ENCODE measurements at places on chromosomes 1 and 21.
A peak's percentile ranks its signal among the peaks of the same experiment; 100 is the strongest.

DNA sequence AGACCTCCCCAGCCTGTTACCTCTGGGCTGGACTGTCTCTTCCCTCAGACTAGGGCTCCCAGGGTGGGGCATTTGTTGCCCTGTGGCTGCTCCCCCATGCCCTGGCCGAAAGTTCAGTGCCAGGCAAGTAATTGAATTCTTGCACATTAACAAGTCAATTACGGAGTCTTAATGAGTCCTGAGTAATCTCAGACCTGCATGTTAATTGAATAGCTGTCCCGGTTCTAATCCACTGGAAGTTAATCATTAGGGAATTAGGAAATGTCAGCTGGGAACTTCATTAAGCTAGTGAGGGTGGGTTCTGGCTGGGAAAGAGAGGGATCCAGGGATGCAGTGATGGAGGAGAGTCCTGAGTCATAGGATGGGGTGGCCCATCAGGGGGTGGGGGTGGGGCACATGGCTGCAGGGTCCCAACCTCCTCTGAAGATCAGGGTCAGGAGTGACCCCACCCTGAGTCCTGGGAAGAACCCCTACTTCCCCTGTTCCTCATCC lies 47.1 kb upstream of the CSF3R start:
- DNase-seq, result no peak

GRCh38 chr21:42534421-42535378 lies 21.0 kb downstream of the SLC37A1 start:
- no peak for DNase-seq

DNA sequence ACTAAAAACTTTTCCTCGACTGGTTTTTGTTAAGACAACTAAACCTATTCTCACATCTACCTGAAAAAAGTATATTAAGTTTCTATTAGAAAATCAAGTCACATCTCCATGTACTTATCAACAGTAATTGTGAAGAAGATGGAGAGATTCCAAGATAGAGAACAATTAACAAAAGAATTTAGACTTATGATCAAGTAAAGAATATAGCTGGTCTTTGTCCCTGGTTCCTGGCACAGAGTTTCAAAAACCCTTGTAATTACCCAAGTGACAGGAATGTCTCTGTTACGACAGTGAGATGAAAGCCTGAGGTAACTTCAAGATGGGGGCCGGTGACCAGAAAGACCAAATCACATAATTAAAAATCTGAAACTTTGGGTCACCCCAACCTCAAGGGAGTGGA lies 91.6 kb downstream of the ASH1L start:
- no peak for DNase-seq

- peak; percentile 36 for DNase-seq
These were observed 36.3 kb downstream of the DHCR24 start for GRCh38 chr1:54850737-54851136.

- no peak for DNase-seq
These were observed 80.3 kb downstream of the RGL1 start for GRCh38 chr1:183885142-183885735.

GRCh38 chr1:221897321-221897721 lies 155.4 kb upstream of the DUSP10 start:
- peak; percentile 24 for DNase-seq

DNA sequence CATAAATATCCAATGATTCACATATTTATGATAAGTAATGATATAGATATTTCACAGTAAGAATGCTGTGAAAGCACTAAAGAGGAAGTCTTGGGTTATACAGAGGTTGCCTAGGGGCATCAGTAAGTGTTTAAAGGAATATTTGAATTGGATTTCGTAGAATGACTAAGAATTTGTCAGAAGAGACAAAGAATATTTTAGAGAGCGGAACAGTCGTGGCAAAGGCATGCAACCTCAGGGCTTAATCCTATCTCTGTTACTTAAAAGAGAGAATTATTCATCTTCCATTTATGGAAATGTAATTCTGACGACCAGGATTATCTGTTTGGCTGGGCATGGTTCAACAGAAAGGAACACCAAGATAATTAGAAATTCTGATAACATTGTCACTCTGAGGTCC lies 171.9 kb upstream of the NR5A2 start:
- no peak for DNase-seq

- DNase-seq, result no peak
These were observed 104.1 kb downstream of the DTL start for GRCh38 chr1:212139526-212140135.

DNA sequence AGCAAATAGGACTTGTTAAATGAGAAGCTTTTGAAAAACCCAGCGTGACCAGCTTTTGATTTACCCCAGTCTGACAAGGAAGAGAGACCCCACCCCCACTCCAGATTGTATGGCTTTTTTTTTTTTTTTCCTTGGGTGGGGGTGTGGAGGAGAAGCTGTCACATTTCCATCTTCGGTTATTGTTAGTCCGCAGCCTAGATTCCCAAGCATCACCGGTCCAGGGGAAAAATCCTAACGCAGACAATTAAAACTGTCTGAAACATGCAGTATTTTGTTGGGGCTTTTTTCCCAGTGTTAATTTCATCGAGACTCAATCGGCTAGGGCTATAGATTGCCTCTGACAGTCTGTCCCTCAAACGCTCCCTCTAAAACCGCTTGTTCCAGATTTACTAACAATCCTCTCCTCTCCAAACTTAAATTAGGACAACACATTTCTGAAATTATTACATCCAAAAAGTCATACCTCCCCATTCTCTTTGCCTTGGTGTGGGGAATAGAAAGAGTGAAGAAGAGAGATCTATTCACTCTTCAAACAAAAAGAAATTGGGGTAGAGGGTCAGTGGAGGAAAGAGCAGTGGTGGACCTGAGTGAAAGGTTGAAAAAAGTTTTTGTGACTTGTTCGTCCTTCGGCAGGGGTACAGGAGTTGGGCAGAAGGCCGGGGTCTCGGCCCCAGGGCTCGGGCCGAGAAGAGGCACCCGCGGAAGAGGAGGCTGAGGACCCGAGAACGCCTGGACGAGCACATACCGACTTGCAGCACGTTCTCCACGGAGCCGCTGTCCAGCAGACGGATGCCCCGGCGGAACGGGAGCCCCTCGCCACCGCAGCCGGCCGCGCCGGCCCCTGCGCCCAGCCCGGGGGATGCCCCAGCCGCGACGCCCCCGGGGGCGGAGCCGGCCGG lies 1.1 kb downstream of the ZSWIM5 start:
- DNase-seq, result peak; percentile 49

DNA sequence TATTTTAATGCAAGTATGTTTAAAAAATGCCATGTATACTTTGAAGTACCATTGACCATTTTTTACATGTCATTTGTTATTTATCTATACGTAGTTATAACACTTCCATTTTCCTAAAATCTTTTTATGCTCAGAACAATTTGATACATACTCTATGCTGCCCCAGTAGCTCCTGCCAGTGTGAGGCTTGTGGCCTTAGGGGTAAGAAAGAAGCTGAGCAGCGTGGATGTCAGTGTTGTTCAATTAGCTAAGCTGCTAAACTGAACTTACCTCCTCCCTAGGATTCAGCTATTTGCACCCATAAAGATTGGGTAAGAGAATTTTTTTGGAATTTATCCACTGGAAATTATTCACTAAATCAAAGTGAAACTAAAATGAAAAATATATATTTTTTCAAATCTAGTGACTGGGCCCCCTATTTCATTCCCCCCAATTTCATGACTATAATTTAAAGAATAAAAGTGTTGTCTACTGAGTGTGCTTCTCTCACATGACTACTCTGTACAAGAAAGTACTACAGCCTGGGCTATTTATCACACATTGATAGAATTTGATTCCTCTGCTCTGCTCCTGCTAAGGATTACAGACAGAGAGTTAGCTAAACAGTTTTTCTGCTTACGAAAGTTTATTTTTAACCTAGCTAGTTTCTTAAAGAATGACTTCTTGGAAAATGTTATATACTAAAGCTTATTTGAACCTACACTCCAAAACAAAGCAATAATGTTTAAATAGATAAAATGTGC lies 1030.3 kb upstream of the ADGRL4 start:
- DNase-seq, result no peak

DNA sequence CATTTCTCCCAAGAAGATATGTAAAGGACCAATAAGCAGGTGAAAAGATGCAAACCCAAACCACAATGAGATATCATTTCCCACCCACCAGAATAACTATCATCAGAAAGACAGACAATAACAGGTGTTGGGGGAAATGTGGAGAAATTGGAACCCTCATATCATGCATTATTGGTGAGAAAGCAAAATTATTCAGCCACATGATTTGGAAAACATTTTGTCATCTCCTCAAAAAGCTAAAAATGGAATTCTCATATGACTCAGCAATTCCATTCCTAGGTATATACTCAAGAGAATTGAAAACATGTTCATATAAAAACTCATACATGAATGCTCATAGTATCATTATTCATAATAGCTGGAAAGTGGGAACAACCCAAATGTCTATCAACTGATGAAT lies 25.1 kb upstream of the RNF186 start:
- DNase-seq, result no peak

GRCh38 chr1:3002349-3003038 lies 18.8 kb upstream of the ACTRT2 start:
- DNase-seq, result no peak

DNA sequence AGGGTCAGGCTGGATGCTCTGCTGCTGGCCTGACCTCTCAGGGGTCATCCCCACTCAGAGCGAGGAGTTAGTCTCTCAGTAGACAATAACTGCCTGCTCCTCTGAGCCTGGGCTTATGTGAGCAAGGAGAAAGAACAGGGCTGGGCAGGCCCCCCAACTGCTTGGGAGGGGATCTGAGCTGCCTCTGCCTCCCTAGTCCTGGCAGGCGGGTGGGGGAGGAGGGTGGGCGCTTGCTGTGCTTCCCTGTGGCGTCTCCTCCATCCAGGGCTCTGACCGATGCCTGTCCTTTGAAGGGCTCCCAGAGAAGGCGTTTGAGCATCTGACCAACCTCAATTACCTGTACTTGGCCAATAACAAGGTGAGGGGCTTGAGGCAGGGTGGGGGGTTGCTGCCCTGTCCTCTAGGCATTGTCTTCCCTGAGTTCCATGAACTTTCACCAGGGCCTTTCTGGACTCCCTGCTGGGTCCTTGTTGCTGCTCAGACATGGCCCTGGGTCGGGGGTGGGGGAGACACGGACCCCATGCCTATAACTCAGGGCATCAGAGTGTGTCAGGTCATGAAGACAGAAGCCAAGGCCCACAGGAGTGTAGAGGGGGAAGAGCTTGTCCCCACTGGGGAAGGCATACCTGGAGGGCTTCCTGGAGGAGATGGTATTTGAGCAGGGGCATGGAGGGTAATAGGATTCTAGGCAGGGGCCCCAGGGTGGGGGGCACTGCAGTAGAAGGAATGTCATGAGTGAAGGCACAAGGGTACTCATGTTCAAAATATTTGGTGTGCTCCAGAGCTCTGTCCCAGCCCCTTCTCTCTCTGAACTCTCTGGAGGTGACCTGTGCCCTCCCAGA lies 12.5 kb downstream of the PODN start:
- no peak for DNase-seq

- DNase-seq, result no peak
These were observed 5.7 kb downstream of the TEX38 start for GRCh38 chr1:46677339-46677738.

DNA sequence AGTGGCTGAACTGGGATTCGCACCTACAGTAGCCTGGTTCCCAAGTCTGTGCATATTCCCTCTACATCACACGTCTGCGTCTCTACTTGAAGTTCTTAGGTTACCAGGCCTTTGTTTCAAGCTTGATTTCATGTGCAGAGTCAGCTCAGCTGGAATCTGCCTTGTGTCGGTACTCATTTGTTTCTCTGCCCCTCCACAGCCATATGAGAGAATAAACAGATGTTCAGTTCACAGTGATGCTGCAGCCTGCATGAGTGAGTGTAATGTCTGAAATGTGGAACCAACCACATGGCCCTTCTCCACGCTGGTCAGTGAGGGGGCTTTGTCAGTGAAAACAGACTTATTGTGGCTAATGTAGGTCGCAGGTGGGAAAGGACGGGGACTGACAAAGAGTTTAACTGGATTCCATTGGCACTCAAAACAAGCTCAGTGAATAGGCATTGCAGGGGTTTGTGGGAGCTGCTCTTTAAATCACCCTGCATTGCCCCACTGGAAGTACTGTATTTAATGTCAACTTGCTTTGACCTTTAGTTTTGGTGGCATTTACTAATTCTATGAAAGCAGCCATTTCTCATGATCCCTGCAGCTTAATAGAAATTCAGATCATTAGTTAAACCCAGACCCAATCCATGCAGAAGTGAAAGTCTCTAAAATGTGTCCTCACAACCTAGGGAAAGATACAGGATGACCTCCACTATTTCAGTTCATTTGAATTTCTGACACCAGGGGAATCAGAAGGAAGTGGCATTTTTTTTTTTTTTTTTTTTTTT lies 136.4 kb upstream of the FAM78B start:
- no peak for DNase-seq
